ENCODE measurements at places on chromosomes 13 and 19.

DNA sequence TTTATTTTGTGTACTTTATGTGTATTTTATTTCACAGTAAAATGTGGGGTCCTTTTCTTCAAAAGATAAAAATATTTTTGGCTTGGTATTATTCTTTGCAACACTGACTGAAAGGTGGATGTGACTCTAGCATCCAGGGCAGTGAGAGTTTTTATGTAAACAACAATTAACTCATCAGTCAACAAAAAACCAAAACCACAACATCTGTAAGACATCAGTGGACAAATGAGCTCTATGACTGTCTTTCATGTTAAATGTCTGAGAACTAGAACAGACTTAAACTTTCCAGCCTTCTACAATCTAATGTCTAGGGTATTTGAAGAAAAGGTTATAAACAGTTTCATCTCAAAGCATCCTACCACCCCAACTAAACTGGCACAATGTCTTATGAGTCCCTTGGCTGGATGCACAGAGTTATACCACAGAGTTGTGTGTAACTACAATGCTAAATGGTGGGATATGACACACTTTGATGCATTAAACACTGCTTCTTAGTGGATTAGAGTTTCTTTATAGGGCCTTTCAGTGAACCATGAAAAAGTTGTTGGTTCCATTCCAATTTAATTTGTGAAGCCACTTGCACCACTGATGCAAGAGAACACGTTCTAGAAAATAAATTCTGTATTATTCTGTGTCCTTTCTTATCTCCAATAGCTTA, 544.2 kb upstream of the KLF12 start:
- no peak for DNase-seq

DNA sequence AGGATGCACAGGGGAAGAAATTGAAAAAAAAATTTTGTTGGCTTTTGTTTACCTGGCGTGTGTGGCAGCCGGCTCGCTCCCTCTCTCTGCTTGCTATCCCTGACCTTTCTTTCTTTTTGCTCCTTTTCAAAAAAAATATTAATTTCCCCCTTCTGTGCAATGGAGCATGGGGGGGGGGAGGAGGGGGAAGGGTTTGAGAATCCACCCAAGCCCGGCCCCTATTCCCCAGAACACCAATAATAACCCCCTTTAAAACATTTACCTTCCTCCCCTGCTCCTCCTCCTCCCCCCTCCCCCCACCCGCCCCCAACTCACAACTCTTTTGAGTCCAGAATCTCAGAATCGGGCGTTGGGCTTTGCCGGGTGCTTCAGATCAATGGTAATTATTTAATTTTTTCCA, 28.4 kb downstream of the NFIX start:
- no peak for DNase-seq

DNA sequence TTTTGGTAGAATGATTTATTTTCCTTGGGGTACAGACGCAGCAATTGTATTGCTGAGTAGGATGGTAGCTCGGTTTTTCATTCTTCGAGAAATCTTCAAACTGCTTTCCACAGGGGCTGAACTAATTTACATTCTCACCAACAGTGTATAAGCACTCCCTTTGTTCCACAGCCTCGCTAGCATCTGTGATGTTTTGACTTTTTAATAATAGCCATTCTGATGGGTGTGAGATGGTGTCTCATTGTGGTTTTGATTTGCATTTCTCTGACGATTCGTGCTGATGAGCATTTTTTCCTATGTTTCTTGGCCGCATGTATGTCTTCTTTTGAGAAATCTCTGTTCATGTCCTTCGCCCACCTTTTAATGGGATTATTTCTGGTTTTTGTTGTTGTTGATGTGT, 54.8 kb upstream of the UQCRFS1 start:
- DNase-seq: no peak

DNA sequence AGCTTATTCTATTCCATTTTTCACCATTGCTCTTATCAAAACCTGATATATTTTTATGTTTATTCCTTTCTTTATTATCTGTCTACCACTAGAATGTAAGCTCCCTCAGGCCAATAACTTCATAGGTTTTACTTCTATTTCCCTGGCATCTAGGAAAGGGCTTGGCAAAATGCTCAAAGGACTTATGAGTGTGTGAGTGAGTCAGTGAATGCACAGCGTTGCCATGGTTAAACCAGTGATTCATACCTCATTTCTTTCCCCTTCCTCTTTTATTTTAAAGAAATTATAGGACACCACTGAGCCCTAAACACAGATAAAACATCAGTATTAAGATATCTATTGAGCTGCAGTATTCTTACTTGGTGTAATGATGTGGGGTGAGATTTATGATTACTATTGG, 162.1 kb downstream of the GPC6 start:
- no peak for DNase-seq

DNA sequence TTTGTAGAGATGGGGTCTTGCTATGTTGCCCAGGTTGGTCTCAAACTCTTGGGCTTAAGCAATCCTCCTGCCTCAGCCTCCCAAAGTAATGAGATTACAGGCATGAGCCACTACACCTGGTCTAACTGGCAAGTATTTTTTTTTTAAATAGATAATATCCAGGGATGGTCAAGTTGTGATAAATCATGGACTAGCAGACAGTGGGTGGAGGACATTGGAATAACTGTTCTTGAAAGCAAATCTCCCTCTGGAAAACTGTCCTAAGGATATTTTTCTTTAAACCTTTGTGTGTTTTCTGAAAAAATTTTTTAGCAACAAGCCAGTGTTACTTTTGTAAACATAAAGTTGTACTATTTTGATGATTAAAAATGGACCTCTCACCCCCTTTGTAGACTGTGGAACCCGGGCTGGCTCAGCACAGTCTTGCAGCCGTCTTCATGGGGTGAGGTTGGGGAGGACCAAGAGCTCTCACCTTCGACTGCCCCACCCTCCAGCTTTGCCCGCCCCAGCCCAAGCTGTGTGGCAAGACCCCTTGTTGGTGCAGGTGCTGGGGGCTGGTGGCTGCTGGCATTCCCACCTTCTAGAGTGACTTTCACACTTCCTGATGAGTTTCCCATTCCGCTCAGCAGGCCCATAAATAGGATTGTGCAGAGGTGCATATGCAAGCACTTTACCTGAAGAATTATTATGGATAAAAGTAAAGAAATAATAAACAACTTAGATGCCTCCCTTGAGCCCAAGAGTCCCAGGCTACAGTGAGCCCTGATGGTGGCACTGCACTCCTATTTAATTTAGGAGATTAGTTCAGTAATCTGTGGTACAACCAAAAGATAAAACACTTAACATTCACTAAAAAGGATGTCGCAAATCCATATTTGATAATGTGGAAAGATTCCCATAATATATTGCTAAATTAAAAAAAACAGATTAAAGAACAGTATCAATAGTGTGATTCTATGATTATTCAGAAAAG, 107.3 kb downstream of the GADD45B start:
- DNase-seq: no peak

- DNase-seq: peak; percentile 66
Observed at GRCh38 chr13:24922387-24922744, 158.4 kb downstream of the RNF17 start.

DNA sequence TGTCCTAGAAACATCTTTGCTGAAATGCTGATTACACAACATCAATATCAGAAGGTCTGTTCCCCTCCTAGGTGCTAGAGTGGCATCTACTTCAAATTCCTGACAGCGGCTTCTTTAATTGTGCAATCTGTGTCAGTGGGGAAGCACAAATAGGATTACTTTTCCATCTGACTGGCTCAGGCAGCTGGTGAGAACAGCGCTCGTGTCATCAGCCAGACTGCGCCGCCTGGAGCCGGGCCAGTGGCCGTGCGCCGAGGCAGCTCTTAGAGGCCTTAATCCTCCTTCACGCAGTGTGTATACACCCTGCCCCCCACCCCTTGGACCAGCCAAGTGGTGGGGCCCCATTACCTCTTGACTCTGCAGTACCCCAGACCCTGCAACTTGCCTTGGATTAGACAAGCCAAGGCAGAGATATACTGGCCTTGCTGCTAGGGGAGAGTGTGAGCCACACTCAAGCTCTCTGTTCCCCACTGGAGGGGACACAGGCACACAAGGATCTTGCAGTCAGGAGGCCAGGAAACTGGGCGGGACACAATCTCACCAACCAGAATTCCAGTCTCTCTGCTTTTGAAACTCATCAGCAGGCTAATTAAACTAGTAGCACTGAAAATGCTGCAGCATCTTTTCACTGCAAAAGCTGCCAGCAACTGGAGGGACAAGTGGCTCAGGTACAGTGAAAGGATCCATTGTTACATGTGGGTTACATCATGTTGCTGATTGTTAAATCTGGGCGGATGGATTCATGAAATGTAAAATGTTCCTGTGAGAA, 48.9 kb upstream of the EPHX3 start:
- DNase-seq: peak; percentile 75

DNA sequence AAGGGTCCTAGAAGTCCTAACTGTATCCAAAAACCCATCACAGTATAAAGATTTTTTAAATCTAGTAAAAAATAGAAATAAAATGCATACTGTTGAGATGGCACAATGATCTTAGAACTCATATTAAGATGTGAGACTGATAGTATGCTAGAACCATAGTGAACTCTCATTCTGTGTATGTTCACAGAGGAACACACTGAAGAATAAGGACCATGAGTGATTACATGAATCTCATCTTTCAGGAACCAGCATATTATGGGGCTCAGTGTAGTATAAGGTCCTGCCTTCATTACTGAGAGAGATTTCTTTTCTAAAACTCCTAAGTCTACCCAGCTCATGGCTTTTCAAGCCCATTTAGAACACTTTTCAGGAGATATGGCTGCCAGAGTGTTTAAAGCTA, 59.8 kb upstream of the RFC3 start:
- DNase-seq: no peak

DNA sequence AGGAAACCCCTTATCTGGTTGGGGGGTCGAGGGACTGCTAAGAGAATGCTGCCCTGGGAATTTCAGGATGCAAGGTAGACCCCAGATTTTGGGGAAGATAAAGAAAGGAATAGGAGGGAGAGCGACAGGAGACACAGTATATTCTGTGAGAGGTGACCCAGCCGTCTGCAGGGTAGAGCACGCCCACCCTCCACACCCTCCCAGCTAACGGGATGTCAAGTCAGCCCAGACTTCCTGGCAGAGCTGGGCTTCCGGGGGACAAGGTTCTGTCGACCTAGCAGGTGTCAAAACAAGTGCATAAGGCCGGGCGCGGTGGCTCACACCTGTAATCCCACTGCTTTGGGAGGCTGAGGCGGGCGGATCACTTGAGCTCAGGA, 695 bp upstream of the PRR36 start:
- no peak for DNase-seq

- DNase-seq: peak; percentile 97
Observed at GRCh38 chr19:44401139-44402115, at the start of gene ZNF285. Gene ZNF285 (minus strand): TSS chr19:44401608. CDS start chr19:44397213, 4,395 bp downstream.

GRCh38 chr13:73704587-73704986, 429.6 kb downstream of the KLF12 start:
- peak; percentile 58 for DNase-seq

GRCh38 chr13:99651016-99651415, 149.7 kb downstream of the TM9SF2 start:
- DNase-seq: no peak

DNA sequence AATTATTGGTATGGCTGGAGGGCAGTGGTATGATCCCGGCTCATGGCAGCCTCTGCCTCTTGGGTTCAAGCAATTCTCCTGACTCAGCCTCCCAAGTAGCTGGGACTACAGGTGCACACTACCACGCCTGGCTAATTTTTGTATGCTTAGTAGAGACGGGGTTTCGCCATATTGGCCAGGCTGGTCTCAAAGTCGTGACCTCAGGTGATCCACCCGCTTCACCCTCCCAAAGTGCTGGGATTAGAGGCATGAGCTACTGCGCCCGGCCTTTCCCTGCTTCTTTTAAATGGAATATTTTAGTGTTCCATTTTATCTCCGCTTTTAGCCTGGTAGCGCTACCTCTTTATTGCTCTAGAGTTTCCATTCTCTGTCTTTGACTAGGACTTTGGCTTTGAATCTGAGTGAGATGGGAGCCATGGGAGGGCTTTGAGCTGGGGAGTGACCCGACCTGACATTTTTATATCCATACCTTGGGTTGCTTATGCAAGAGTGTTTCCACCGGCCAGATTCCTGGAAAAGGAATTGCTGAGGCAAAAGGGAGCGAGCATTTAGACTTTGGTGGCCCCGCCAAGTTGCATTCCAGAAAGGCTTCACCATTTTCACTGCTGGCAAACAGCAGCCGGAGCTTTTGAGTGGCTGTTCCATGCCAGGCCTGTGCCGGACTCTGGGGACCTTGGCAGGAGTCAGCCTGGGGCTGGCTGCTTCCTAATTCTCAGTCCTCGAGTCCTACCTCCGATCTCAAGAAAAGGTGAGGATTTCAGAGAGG, 22.9 kb downstream of the BICRA start:
- DNase-seq: no peak

DNA sequence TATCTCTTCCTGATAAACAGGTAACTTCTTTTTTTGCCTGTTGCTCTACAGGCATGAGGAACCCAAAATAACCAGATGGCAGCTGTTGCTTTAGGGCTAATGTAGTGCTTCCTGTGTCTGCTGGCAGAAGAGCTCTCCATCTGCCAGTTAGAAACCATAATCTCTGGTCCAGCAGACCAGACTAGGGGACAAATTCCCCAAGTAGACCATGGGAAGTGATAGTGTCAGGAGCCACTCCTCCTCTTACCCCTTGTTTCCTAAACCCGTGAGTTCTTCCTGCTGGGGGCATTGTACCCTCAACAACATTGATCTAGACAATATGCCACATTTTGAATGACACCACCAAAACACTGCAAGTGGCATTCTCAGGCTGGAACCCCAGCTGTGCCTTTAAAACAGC, 135.9 kb downstream of the DLEU7 start:
- DNase-seq: no peak

DNA sequence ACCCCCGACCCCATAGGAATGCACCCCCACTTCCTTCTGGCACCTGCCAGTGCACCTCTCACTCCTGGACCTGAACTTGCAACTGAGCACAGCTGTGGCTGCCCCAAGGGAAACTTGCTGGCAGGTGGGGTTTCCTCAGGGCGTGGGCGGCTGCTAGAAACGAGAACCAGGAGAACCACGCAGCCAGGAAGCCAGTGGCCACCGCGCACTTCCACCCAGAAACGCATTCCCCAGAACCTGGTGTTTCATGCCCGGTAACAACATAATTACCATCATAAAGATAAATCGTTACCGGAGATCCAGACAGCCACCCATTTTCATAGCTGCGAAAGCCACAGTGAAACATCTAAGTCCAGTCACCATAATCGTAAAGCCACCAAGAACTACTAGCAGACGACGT, 75.2 kb upstream of the C13orf46 start:
- DNase-seq: no peak

DNA sequence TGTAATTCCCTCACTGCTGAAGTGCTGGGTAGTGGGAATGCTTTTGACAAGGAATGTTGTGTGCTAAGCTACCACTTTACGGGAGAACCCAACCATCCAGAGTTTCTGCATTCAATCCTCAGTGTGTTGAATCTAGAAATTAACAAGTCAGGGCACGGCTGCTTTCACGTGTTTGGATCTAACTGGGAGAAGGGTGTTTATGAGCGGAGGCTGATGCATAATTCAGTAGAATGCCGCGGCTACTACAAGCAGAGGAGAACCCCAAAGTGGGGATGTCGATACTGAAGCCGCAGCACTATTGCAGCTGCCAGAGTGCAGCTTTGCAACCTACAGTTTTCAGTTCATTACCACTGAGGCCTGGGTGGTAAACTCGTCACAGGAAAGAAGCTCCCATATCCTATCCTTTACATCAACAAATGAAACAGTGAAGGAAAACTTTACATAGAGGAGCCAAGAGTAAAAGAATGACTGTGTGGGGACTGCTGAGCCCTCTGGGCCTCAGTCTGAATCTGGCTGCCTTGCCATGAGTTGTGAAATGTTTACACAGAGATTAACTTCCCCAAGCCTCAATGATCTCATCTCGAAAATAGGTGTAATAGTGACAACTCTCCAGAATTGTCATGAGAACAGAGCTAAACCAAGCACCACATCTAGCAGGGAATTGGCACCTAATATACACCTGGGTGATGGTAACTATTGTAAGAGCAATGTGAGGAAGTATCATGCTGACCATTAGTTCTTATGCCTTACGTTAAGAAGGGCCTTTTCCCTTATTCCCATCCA, 531.7 kb downstream of the MYO16 start:
- no peak for DNase-seq
